Fibroblast of lung (primary cell): ENCODE measurements at places on chromosomes 4 and X. TPM values are rescaled to one million over a fixed set of nuclear protein-coding genes. Genes with fewer than 3 reads are reported as not detected.

CLGN gene
- total RNA-seq = 11.8 and 18.0 TPM in 2 replicates

PHKA1 gene
- total RNA-seq = 4.4 and 9.1 TPM in 2 replicates

GRCh38 chr4:154029171-154029570 lies 240.3 kb upstream of the SFRP2 start:
- DNase-seq = no peak

GRCh38 chr4:146202665-146203064 lies 11.7 kb upstream of the REELD1 start:
- no peak for DNase-seq
